Spleen (tissue), 13 donors: ENCODE measurements at places on chromosomes 3 and 15.

DNA sequence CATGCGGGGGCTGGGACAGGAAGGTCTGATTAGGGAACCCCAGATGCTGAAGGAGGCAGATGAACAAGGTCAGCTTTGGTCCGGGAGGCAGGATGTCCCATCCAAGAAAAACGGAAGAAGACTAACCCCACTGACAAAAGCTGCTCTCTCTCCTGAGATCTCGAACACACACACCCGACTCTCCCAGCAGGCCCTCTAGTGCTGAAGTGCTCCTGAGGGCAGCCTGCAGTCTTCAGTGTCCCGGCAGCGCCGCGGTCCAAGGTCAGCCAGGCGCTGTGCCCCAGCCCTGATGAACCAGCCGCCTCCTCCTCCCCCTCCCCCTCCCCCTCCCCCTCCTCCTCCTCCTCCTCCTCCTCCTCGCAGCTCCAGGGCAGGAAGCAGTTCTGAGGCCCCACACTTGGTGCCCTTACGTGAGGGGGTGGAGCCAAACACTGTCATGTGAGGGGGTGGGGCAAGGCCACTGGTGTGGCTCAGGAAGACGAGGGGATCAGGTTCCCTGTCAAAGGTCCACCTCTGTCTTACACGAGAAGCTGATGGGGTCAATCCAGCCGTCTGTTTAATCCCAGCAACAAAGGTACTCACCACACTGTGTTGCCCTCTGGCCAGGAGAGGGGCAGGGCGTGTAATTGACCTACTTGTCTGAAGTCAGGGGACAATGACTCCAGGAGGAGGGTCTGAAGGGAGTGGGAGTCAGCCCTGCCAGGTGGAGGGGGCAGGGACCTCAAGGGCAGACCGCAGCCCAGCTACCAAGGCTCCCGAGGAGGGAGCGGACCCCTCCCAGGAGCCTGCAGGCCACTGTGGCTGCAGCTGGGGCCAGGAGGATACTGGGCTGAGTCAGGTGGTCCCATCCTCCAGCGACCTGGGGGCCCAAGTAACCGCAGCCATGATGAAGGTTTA lies 34.3 kb downstream of the PRR23E start:
- no peak for DNase-seq

GRCh38 chr3:93961489-93961888 lies 12.2 kb downstream of the PROS1 start:
- DNase-seq, result no peak

DNA sequence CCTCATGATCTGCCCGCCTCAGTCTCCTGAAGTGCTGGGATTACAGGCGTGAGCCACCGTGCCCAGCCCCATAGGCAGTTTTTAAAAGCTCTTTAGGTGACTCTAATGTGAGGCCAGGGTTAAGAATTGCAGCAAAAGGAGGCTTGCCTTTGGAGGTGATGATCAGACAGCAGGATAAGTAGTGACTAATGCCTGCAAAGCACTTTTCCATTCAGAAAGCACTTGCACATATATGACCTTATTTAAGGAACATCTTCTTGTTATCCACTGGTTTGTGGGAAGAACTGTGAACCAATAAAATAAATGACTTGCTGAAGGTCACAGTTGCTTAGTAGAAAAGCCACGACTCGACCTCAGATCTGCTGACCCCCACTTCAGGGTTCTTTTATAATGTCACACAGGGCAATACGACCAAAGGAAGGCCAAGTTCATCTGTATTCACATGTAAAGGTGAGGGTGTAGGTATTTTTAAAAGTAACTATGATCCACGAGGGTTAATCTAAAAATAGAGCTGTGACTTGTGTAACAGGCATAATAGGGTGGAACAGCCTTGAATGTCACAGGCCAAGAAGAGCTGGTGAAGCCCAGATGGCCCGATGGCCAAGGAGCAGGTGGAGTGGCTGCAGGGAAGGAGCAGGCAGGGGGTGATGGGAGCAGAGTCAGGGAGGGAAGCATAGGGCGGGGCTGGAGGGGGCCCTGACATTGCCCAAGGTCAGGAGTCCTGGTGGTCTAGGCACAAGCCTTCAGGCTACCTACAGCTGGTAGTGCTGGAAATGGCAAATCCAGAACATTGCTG lies 24.4 kb downstream of the LARP6 start:
- DNase-seq, result no peak

DNA sequence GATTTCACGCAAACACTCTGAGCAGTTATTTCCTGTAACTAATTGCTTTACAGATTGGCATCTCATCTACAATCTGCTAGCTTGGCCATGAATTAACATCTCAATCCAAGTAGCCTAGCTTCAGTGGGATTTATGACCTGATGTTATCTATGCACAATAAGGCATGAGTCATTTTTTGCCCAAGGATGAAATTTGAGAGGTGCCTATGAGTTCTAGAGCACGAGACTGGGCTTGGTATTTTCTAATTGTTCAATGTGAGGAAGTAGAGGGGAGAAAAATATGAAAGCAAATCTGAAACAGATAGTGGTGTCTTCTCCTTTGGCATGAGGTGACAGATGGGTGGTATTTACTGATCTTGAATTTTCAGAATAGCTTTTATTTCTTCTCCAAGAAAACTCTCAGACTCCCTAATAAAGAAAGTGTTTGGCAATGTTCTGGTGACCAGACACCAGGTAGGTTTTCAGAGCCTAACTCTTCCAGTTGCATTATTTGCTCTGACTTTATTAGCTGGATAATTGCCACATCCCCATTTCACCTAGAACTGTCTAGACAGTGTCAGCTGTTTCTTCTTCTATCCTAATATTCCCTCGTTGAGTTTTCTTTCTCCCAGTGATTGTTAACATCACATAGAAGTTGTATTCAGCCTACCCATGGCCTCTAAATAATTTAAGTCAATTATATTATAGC lies 301.0 kb upstream of the UMPS start:
- no peak for DNase-seq

DNA sequence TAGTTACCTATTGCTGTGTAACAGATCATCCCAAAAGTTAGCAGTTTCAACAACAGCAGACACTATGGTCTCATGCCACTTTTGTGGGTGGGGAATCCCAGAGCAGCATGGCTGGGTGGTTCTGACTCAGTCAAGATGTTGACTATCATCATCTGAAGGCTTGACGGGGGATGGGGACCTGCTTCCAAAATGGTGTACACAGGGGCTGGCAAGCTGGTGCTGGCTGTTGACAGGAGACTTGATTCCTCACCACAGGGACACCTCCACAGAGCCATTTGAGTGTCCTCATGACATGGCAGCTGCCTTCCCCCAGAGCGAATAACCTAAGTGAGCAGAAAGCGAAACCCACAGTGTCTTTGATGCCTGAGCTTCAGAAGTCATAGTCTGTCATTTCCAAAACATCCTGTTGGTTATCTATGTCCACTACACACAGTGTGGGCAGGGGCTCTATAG lies 19.1 kb downstream of the DNAJB8 start:
- no peak for DNase-seq

DNA sequence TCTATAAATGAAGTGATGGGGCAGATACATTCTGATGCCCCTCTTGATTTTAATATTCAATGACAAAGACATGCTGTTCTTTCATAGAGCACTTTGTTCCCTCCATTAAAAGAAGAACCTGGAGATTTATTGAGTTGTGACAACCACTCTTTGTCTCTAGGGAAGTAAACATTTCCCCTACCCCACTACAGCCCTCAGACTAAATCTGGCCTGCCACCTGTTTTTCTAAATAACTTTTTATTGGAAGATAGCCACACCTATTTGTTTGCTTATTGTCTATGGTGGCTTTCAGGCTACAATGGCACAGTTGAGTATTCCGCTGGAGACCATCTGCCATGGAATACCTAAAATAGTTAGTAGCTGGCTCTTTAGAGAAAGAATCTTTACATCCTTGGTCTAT lies 41.2 kb upstream of the ZNF385D start:
- no peak for DNase-seq

- DNase-seq, result no peak
Observed at GRCh38 chr3:8856071-8856470, 86.7 kb upstream of the OXTR start.

GRCh38 chr3:177133860-177134815 lies 63.1 kb downstream of the TBL1XR1 start:
- no peak for DNase-seq

- DNase-seq, result no peak
Observed at GRCh38 chr15:53247041-53247708, 457.0 kb upstream of the ONECUT1 start.

GRCh38 chr15:31458596-31459399 lies 132.2 kb downstream of the KLF13 start:
- no peak for DNase-seq

GRCh38 chr3:51371943-51372557 lies 13.0 kb upstream of the MANF start:
- no peak for DNase-seq

DNA sequence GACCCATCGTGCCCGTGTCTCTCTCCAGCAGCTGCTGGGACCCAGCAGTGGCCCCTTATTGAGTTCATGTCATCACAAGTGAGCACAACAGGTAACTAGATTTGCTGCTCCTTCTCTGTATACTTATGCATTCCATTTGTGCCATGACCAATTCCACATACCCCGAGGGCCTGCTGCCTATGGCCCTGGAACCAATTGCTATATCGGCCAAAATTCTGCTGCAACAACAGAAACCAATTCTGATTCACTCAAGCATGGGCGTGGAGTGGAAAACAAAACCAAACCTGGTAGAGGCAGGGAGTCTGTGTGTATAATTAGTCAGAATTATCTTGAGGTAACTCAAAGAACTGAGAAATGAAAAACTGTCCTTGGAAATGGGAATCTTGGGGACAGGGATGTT lies 516.6 kb downstream of the EPHB1 start:
- no peak for DNase-seq

- no peak for DNase-seq
Observed at GRCh38 chr3:45486926-45487325, 98.5 kb downstream of the LARS2 start.

- DNase-seq, result peak; percentile 81
Observed at GRCh38 chr15:74179101-74179841, 5.8 kb downstream of the ISLR start.

- no peak for DNase-seq
Observed at GRCh38 chr15:56913241-56913640, 5.2 kb upstream of the TCF12 start.

GRCh38 chr3:26590919-26591484 lies 31.6 kb upstream of the LRRC3B start:
- DNase-seq, result no peak

GRCh38 chr3:133393204-133393603 lies 6.7 kb upstream of the BFSP2 start:
- DNase-seq, result no peak

DNA sequence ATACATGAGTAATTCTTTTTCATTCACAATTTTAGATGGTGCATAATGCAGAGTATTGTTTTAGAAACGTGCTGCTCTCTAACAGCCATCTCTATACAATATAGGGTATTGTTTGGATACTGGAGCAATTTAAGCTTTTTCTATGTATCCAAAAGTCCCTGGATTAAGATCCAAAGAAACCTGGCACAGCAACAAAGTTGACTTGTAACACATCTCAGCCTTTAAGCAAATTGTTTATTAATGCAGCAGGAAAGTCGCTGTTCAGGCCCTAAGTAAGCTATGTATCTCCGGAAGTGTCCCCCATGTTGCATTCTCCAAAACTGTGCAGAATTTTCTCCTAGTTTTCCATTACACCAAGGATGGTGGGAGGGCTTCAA lies 7.3 kb downstream of the VGLL4 start:
- DNase-seq, result no peak

- DNase-seq, result no peak
Observed at GRCh38 chr3:38726751-38727150, 77.3 kb upstream of the SCN5A start.

DNA sequence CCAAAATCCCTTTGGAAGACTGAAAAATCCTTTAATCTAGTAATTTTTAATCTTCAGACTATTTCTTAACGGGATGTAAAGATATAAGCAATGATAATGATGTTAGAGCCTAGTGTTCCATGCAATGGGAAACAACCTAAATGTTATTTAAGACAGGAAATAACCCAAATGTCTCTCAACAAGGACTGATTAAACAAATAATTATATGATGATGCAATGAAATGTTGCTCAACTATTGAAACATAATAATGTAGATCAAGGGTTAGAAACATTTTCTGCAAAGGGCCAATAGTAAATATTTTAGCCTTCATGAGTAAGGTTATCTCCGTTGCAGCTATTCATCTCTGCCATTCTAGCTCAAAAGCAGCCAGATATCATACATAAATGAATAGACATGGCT lies 275.4 kb downstream of the NEK10 start:
- DNase-seq, result no peak

DNA sequence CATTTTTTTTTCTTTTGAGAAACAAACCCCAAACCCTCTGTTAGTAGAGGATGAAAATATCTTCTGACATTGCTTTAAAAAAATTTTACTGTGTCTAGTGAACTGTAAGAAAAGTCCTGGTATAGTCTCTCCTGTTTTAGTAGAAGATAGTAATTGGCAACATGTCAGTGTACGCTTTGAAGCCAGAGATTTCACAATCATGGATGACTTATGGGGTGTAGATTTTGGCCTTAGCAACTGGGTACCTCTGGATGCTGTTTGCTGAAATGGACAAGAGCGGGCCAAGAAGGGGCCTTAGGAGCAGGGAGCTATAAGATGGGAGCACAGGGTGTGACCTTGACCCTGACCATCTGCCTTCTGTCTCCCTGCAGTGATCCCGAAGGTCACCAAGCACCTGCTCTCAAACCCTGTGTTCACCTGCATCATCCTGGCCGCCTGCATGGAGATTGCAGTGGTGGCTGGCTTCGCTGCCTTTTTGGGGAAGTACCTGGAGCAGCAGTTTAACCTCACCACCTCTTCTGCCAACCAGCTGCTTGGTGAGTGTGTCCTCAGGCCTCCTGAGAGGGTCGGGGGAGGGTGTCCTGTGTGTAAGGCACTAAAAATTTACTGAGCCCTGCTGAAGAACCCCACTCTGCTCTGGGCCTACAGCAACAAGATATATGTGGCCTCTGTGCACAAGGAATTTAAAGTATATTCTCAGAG lies 266.7 kb downstream of the SLCO3A1 start:
- DNase-seq, result no peak

DNA sequence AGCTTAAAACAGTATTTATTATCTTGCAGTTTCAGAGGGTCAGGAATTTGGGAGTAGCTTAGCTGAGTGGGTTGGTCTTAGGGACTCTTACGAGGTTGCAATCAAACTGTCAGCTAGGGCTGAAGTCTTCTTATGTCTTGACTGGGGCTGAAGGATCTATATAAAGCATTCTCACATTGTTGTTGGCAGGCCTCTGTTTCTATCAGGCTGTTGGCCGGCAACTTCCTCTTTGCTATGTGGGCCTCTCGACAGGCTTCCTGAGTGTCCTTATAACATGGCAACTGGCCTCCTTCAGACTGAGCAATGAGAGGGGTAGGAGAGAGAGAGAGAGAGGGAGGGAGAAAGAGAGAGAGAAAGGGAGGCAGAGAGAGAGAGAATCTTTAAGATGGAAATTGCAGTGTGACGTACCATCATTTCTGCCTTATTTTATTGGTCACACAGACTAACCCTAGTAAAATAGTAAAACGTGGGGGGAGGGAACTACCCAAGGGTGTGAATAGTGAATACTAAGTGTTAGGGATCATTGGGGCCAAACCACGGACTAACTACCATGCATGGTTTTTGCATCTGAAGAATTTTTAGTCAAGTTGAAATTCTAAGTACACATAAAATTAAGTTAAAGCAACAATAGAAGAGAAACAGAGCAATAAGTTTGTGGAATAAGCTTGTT lies 16.1 kb downstream of the FGF7 start:
- DNase-seq, result peak; percentile 54
